ENCODE measurements at places on chromosomes 3 and 15.

GRCh38 chr3:150242220-150242936, 165.7 kb upstream of the TSC22D2 start:
- DNase-seq, result no peak

DNA sequence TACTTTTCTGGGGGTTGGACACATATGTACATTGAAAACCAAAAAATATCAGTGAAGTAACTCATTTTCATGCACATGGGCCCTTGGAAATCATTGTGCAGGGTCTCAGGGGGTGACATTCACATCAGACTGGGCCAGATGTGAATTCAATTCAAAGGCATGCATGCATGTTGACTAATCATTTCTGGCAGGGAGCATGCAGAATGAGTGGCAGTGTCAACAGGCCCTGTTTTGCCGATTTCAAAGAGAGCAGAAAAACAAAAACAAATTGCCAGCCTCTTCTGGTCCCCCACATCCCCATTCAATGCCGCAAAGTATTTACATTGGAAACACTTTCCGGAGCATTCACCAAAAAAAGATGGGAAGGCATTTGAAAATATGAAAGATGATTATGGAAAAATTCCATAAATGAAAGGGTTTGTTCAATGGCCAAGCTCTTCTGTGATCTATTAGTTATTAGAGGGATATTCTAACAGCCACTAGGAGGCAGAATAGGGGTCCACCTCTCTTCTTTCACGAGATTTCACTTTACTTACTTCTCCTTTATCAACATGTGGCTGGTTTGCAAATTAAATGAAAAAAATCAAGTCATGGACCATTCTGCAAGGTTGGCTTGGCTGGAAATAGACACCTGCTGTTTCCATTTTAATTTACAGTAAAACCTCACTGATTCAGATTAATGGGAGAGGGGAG, 119.9 kb upstream of the FEZF2 start:
- no peak for DNase-seq

- DNase-seq, result peak; percentile 3
Measured at GRCh38 chr3:25725810-25726209, 57.4 kb downstream of the NGLY1 start.

DNA sequence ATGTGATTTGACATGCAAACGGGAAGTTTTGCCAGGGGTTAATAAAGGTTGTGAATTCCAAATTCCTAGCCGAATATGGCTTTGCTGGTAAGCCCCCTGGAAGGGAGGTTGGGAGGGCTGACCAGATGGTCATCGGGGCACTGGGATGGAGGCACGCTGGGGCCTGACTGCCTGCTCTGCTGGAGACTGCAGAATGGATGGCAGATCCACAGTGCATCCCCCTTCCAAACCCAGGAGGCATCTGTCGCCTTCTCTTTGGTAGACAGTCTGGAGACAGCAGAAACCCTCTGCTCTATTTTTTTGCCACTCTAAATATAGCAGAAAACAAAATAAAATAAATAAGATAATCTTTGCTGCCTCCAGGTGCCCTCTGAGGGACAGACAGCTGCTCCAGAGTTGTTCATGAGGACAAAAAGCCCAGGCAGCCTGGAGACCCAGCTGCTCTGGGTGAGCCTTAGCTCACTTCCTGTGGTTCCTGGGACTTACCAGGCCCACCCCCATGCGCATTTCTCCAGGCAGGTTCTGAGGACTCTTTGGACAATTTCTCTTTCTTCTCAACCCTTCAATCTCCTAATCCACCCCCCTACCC, 6.1 kb upstream of the SPTBN5 start:
- no peak for DNase-seq

Data from AG08396 (cell line).